ENCODE measurements at places on chromosomes 1 and 21.
A peak's percentile ranks its signal among the peaks of the same experiment; 100 is the strongest.

GRCh38 chr1:115317101-115318012, 20.7 kb downstream of the NGF start:
- DNase-seq = no peak

- no peak for DNase-seq
These were observed 287.4 kb upstream of the RUNX1 start for GRCh38 chr21:35336534-35336933.

- no peak for DNase-seq
These were observed 2.3 kb downstream of the SRM start for GRCh38 chr1:11057477-11057876.

- DNase-seq = no peak
These were observed 40.2 kb upstream of the KCNA10 start for GRCh38 chr1:110559157-110559556.

DNA sequence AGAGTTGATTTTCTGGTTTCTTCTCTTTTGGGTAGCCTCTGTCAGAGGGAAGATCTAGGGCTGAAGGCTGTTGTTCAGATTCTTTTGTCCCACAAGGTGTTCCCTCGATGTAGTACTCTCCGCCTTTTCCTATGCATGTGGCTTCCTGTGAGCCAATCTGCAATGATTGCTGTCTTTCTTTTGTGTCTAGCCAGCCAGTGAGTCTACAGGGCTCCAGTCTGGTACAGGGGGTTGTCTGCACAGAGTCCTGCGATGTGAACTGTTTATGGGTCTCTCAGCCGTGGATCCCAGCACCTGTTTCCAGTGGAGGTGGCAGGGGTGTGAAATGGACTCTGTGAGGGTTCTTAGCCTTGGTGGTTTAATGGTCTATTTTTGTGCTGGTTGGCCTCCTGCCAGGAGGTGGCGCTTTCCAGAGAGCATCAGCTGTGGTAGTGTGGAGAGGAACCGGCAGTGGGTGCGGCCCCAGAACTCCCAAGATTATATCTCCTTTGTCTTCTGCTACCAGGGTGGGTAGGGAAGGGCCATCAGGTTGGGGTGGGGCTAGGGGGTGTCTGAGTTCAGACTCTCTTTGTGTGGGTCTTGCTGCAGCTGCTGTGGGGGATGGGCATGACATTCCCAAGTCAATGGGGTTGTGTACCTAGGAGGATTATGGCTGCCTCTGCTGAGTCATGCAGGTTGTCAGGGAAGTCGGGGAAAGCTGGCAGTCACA, 81.3 kb upstream of the C21orf91 start:
- DNase-seq = no peak

DNA sequence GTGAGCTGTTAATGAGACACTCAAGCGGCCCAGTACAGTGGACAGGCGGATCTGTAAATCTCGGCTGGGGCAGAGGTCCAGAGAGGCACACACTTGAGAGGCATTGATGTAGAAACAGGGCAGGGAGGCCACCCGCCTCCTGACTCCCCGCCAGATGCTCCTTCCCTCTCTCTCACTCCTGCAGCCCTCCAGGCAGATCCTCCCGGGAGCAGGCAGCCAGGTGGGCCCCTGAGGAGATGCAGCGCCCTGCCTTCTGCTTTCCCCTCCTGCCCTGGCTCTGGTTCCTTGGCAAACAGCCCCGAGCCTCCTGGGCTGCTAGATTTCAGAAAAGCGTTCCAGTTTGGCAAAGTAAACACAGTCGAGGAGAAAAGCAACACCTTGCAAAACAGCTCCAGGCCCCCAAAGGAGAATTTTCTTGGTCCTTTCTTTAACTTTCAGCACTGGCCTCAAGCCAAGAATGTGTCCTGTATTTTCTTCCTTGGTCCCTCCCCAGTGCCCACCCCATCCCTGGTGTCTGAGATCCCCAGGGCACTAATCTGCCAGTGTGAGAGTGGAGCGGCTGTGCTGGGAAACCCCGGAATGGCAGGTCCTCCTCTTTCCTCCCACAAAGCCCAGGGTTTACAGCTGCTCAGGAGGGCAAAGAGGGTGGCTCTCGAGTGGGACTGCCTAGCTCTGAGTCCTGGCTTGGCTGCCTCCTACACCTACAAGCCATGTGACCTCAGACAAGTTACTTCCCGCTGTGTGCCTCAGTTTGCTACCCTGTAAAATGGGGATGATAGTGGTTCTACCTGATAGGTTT, 29.4 kb upstream of the IFNLR1 start:
- no peak for DNase-seq

DNA sequence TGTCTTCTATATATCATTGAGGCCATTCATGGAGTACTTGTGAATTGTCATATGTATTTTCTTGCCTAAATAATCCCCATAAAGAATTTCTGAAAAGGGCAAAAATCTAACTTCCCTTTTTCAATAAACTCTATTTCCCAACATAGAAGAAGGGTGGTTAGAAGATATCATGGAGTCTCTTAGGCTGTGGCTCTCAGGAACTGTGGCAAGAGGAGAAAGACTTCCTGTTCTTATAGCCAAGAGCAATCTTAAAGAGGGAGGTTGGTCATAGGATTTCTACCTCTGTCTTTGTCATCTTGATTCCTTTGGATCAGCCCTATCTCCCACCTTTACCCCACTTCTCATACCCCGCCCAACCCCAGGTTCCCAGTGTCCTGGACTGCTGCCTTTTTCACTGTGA, 175.8 kb downstream of the TYW3 start:
- no peak for DNase-seq

GRCh38 chr1:31663622-31664452, 19.2 kb upstream of the PEF1 start:
- DNase-seq = peak; percentile 88

DNA sequence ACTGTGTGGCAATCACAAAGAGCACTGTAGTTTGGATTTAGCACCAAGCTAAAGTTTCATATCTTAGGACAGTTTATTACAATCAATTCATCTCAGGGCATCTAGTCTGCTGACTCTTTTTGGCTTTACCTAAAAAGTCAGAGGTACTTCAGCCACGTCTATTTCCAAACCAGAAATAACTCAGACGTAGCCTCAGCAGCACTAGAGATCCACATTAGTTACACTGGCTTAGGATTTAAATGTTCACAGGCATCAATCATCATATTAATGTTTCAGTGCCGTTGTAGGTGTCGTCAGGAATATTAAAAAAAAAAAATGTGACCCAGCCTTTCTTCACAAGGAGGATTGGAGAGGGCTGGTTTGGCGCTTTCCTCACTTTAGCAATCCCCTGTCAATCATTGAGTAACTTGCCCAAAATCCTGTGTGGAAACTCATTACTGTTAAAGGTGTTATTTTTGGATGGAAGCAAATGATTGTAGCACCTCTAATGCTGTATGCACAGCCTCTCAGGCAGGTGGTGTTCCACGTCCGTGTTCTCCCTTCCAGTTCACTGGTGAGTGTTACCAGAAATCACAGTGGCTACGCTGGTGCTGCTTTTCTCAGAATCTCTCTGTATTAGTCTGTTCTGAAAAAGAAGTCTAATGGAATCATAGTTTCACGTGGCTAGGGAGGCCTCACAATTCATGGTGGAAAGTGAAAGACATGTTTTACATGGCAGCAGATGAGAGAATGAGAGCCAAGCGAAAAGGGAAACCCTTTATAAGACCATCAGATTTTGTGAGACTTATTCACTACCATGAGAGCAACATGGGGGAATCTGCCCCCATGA, 45.4 kb downstream of the NEK7 start:
- DNase-seq = peak; percentile 22

DNA sequence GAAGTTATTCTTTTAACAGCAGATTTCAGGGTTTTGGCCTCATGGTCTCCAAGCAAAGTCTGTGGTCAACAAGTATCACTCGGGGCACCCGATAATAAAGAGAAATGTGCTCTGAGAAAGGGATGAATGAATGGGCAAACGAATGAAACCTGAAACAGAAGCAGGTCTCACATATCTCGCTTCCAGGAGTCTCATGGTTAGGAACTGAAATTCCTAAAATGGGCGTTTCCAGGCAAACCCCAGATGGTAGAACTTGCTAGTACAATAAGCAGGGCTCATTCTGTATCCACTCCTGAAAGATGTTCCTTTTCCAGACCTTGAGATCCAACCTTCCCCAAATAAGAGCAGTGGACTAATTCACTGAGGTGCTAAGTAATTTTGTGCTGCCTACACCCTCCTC, 87.2 kb downstream of the LAMC2 start:
- DNase-seq = no peak

GRCh38 chr1:90591970-90592356, 125.1 kb downstream of the BARHL2 start:
- no peak for DNase-seq

GRCh38 chr1:60171801-60172200, 98.2 kb upstream of the C1orf87 start:
- DNase-seq = no peak

DNA sequence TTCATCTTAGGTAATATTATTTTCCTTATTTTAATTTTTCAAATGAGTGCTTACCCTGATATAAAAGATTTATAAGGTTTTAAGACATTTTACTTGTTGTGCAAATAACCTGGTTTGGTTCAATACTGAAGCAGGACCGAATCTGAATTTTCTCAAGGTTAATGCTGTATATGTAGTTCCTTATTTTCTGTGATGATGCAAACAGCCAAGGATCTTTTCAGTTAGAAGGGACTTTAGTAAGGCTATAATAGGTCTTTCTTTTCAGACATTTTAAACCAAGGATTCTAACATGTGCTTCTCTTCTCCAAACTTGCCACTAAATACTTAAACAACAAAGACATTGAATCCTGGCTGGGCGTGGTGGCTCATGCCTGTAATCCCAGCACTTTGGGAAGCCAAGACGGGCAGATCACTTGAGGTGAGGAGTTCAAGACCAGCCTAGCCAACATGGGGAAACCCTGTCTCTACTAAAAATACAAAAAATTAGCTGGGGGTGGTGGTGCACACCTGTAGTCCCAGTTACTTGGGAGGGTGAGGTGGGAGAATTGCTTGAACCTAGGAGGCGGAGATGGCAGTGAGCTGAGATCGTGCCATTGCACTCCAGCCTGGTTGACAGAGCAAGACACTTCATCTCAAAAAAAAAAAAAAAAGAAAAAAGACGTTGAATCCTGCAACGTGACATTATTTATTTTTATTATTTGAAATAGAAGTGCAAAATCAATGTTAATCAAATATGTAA, 3.2 kb upstream of the ARPC5 start:
- no peak for DNase-seq

GRCh38 chr1:6234502-6235295, 1.1 kb downstream of the ICMT start:
- DNase-seq = no peak

- DNase-seq = no peak
These were observed 5.2 kb downstream of the LEPR start for GRCh38 chr1:65425697-65426096.

GRCh38 chr1:85048296-85049064, at the start of gene MCOLN3:
TSS of gene MCOLN3 (minus strand) at chr1:85048500. CDS start at chr1:85045360, 3,140 bp downstream.
- DNase-seq = peak; percentile 66

DNA sequence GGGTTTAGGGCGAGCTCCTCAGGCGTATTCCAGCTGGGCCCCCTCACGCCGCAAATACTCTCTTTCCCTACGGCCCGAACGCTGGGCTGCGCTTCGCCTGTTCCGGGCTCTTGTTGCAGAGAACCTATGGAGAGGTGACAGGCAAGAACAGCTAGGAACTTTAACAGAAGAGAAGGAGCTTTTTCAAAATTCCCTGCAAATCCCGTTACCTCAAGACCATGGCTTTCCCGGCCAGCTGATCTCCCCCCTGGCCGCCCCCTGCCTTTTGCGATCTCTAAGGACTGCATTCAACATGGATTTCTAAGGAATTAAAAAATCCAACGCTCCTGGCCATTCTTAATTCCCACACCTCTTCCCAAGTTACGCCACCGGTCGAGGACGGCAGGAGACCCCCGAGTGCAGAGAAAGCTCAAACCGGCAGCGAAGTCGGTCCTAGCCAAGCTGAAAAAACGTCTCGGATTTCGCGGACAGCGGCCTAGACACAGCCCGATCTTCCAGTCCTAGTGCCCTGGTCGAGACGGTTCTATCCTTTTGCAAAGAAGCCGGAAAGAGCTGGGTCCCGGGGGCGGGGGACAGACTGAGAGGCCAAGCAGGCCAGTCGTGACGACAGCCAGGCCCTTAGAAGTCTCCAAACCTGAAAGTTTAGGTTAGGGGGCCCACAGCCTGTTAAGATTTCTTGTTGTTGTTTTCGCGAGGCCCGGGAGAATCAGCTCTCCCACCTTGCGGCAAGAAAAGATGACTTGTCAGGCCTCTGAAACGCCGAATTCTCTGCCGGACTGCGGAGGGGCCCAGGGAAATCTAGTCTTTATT, 1.1 kb upstream of the TBX15 start:
- no peak for DNase-seq

DNA sequence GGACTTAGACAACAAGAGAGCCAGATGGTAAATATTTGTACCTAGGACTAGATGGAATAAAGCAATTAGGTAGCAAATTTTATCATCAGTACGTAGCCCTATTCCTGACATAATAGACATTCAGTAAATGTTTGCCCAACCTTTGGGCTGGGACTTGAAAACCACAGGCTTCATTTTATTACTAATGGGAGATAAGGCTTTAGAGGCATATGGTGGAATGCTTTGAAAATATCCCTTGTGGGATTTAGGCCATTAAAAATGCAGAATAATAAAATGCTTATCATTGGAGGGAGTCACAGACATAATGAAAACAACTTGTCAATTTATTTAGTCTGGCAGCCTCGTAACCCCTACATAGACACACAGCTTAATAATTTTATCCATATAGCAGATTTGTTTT, 296.1 kb upstream of the SPAG17 start:
- no peak for DNase-seq

- DNase-seq = no peak
These were observed 29.6 kb upstream of the SLC6A9 start for GRCh38 chr1:44060830-44061267.

DNA sequence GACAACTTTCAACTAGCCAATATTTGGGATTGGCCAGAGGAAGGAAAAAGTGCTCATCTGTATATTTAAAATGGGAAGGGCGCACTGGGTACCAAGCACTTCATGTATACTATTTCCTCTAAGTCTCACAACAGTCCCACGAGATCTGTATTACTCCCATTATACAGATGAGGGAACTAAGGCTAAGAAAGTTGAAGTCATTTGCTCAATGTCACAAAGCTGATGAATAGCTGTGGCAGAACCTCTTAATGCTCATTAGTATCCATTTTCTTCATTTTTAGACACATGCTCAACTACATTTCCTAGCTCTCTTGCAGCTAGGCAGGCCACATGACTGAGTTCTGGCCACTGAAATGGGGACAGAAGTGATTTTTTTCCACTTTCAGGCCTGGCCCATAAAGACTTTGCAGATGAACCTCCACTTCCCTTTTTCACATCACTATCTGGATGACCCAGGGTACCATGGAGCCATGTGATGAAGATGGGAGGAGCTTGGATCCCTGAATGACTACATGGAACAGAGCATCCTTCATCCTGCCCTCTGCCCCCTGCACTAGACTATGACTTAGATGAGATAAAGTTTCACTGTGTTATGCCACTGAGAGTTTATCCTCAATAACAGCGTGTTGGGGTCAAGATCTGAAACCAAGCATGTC, 31.8 kb downstream of the ATF3 start:
- DNase-seq = no peak

DNA sequence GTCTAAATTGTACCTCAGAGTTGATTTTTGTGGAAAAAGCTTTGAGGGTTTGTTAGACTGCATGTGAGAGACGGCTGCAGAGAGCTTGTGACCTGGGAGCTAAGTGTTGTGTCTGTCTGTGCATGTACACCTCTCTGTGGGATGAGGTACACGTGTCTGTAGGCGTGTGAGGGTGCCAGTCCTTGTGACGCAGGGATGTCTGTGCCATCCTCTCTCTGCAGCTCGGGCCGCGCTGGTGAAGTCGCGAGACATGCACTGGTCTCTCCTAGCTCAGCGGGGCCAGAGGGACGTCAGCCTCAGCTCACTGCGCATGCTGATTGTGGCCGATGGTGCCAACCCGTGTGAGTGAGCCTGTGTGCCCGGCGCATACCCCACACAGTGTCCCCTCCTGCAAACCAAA, 66.6 kb downstream of the S100B start:
- no peak for DNase-seq

- DNase-seq = peak; percentile 22
These were observed 917 bp downstream of the STX12 start for GRCh38 chr1:27773826-27774445.
